Diencephalon (tissue), 1 donor: ENCODE measurements at places on chromosomes 2 and 18. TPM values are rescaled to one million over a fixed set of nuclear protein-coding genes. Genes with fewer than 3 reads are reported as not detected.

Gene SPC25
- total RNA-seq: 9.2 TPM

Gene PLA2R1
- total RNA-seq: 7.2 TPM

Gene PDCL3
- 17.8 TPM for total RNA-seq

Gene FAM161A
- 26.5 TPM for total RNA-seq

Gene TNFAIP6
- 1.2 TPM for total RNA-seq

Gene PRSS56
- 1.6 TPM for total RNA-seq

Gene KANSL1L
- 82.4 TPM for total RNA-seq

Gene SLC11A1
- 3.5 TPM for total RNA-seq

Gene ADCYAP1
- total RNA-seq: 18.5 TPM
